ENCODE measurements at places on chromosomes 2 and 18.

GRCh38 chr18:2529154-2529553 lies 42.2 kb downstream of the METTL4 start:
- DNase-seq = no peak

- no peak for DNase-seq
These were observed 499.2 kb upstream of the SALL3 start for GRCh38 chr18:78480262-78481054.

DNA sequence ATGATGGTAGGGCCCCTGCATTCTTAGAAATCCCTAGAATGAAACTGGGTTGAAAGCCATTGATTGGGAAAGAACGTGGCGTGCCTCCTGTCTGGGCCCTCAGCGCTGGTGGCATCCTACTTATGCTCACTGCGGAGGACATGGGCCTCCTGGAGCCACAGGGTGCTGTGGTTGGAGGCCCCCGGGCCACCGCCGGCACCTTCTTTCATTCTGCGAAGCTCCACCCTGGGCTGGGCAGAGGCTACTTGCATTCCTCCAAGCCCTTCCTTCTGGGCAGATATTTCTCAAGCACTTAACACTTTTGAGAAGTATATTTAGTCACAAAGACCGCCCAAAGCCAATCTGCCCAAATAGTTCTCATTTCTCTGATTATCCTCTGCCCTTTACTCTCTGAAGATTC lies 311.9 kb downstream of the MYCN start:
- DNase-seq = no peak

DNA sequence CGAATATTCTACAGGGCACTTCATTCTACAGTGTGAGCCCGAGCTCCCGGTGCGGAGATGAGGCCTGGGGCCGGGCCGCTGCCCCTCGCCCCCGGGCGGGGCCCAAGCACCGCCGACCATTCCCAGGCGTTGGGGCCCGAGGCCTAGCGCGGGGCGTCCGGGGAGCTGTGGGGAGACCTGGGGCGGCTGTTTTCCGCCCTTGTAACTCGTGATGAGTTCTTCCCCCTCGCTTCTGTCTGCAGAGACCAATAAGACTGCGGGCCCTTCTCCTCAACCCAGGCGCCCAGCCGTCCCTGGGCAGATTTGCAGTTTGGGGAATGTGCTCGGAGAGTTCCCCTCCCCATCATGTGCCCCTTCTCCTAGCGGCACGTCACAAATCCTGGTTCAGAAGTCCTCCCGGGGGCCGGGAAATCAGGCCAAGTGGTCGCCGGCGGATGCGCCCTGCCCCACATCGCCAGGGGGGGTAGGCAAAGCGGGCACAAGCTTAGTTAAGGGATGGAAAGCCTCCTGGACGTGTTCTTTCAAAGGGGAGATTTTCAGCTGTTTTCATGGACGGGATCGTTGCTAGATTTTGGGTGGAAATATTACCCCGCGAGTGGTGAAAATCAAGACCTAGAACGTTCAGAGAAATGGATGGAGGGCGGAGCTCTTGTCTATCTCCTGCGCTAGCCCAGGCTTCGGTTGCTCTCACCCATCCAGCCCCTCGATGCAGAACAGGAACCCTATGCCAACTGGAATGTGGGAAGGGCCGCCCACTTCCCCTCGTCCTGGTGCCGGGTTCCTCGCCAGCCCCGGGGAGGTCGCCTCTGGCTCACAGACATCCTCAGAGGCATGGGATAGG lies 18.8 kb upstream of the HAAO start:
- DNase-seq = peak; percentile 73

- no peak for DNase-seq
These were observed 33.0 kb upstream of the ARL5A start for GRCh38 chr2:151861174-151861573.

DNA sequence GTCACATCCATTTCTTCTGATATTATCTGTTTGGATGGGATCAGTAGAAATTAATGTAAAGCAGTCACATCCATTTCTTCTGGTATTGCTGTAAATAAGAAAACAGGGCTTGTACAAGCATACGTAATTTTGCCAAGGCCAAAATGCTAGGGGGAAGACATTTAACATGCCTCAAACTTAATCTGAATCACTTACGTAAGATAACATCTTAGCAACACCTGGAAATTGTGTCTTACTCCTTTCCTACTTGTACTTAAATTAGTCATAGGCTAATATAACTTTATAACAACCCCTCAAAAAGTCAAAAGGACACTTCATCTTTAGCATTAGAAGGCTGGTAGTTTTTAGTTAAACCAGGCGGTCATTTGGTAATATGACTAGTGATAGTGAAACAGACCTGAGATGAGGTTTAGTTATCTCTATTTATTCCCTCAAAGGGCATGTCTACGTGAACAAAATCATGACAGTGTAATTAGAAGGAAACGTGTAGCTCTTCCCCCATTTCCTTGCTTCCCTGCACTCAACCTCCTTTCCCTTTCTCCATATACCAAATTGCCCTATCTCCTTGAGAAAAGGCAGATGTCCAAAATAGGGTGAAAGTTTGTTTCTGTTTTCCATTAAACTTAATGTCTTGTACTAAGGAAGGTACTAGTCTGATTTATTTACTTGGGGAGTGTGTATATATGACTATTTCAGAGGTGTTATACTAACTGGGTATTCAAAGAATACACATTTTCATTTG lies 99.3 kb upstream of the FZD5 start:
- no peak for DNase-seq

DNA sequence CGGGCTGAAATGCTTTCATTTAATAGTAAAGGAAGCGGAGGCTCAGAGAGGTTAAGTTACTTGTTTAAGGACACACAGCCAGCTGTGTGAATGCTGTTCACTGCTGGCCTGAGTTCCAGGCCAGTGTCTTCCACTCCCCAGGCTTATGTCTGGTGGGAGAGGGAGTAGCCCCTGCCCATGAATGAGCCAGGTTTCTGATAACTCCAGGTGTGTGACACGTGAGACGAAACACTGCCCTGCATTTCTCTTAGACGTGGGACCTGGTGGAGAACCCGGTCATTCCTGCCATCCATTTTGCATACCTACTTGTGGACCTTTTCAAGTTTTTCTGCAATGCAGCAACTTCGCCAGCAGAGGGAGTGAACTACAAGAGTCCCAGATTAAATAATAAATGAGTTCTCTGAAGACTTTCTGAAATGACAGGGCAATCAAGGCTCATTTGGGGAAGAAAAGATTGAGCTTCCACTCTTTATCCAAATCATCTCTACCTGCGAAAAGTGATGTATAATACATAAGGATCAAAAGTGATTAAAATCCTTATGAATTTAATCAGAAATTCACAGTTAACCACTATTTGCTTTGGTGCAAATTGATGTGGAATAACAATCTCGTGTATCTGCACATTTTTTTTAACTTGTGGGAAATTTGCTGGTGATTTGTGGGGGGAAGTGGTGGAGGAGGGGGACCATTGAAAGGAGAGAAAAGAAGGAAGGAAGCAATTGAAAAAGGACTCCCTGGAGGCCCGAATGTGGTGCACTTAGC lies 79.4 kb upstream of the ASB18 start:
- peak; percentile 26 for DNase-seq

DNA sequence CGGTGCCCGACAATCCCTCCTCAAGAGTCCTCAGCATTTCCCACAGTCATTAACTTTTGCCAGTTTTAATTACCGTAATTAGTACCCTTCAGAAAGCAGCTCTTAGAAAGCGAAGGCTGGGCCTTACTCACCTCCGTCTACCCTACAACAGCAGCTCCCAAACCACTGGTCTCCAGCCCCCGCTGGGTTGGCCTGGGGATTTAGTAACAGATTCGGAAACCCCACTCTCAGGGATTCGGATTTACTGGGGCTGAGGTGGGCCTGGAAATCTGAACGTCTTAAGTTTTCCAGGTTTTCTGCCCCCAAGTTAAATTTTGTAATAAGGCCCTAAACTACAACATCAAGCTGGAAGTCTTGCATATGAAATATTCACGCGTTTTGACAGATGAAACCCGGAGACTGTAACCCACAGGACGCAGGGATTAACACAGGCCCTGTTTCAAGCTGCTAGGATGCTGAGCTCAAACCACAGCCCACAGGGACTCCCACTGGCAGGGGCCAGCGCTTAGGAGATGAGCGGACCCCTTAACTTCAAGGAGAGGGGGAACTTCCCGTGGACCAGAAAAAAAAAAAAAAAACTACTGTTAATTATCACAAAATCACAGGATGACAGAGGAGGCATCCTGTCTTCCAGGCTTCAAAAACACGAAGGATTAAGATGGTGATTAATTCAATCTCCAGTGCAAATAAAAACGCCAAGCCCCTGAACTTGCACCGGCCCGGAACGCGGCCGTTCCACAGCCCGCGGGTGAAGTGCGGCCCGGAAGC lies 985 bp downstream of the ILKAP start:
- no peak for DNase-seq

- no peak for DNase-seq
These were observed 131.4 kb upstream of the OTOS start for GRCh38 chr2:240271716-240272341.

Data from T-helper 2 cell (primary cell).